ENCODE measurements at places on chromosomes 2 and 18.
A peak's percentile ranks its signal among the peaks of the same experiment; 100 is the strongest.

- DNase-seq = no peak
Observed at GRCh38 chr2:219380926-219381325, 6.8 kb downstream of the DNPEP start.

GRCh38 chr18:78976765-78977636 is 2.6 kb upstream of the SALL3 start:
- peak; percentile 67 for DNase-seq

DNA sequence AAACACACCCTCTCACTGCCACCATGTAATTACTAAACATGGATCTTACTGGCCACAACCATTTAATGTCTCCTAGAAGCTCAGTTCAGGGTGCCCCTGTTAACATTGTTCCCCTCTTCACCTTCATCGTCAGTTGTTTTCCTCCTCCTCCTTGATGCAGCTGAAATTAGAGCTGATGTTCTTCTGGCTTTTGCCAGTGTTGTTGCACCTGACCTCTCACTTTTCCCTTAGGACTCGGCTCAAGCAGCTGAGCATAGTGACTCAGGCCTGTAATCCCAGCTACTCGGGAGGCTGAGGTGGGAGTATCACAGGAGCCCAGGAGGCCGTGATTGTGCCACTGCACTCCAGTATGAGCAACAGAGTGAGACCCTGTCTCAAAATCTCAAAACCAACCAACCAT is 70.8 kb downstream of the ACSL3 start:
- DNase-seq = no peak

DNA sequence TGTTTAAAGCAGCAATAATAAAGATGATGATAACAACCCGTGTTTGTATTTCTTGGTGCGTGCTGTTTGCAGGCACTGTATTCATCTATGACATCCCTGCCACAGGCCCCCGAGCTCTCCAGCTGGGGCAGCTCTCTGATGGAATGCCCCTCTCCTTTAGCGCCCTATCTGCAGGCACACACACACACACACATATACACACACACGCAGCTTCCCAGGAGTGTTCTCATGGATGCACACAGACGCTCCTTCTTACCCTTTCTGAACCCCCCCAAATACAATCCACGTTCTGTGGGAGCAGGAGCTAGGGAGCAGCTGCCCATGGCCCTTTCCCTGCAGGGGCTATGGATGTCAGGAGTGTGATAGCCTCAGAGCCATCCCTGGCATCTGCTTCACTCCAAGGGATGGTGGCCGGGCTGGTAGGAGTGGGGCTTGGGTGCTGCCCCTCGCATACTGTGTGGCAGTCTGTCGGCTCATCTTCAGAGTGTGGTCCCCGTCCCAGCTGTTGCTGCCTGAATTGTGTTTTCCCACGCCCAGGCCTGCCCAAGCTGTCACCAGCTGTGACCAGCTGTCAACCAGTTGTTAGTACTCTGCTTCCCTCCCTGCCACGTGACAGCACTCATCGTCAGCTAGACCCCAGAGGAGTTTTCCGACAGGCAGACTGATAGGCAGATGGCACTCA is 50.8 kb upstream of the MYCN start:
- DNase-seq = peak; percentile 60

GRCh38 chr2:170190172-170190571 is 12.2 kb downstream of the MYO3B start:
- DNase-seq = no peak

DNA sequence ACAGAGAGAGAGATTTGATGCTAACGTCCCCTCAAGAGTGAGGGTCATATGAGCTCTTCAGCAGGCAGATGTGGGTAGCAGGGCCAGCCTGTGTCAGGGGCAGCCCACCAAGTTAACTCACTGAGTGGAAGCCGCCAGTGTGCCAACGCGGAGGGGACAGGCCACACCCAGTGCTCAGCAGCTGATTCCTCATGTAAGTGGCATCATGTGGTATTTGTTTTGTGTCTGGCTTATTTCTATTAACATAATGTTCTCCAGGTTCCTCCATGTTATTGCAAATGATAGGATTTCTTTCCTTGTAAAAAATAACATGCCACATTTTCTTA is 4.0 kb downstream of the IMP4 start:
- no peak for DNase-seq

DNA sequence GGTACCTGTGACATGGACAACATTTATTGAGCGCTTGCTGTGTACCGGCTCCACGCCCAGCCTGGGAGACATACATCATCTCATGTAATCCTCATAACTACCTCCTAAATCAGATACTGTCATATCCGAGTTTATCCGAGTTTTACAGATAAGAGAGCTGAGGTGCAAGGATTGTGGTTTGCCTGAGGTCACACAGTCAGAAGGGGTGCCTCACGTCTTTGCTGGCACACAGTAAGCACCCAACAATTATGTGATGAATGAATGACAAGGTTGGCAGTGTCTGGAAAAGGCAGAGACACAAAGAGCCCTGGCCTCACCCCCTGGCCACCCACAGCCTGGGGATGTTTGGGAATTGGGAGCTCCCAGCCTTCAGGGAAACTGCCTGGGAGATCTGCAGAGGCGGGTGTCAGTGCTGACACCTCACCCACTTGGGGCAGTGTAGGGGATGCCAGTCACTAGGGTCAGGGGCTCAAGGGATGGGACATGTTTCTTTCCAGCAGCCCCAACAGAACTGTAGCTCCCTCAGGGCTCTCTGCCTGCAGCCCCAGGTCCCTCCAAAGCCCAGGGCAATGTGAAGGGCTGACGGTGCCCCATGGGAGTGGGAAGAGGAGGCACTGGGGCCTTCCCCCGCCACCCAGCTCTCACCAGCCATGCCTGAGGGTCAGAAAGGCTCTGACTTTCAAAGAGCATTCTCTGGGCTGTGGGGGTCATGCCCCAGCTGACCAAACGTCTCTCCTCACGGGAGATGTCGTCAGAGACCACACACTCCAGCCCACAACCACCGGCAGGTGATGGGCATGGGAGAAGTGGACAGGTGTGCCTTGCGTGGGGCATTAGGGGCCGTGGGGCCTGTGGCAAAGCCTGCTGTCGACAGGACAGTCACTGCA is 157.5 kb downstream of the ZFP36L2 start:
- DNase-seq = no peak

DNA sequence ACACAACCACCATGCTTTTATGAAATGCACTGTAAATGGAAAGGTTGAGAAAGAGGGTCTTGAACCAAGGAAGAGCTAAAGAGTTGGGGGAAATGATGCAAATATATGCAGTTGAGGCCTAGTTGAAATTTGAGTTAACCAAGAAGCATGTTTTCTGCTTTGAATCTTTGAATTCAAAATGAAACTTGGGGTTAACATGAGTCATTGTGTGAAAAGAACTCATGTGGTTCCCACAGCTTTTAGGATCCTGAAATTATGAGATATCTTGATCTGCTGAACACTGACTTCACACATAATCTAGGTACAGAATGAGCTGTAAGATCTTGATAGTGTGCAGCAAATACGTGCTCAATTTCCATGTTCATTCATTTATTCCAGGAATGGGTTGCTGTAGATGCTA is 422.9 kb upstream of the TRIB2 start:
- no peak for DNase-seq

GRCh38 chr2:173386021-173386737 is 31.5 kb downstream of the CDCA7 start:
- peak; percentile 76 for DNase-seq

DNA sequence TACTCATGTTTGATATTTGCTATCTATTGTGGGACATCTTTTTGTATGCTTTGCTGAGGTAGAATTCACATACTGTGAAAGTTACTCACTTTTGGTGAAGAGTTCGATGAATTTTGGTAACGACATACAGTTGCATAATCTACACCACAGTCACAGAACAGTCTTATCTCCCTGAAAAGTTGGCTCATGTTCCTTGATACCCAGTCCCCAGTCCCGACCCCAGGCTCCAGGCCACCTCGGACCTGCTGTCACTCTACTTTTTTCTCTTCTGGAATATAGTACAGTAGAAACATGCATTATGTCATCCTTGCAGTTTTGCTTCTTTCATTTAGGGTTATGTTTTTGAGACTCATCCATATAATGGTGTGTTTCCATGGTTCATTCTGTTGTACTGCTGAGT is 191.7 kb downstream of the FAM210A start:
- DNase-seq = no peak

- DNase-seq = no peak
Observed at GRCh38 chr2:46512185-46512584, 32.8 kb downstream of the TMEM247 start.

- DNase-seq = no peak
Observed at GRCh38 chr2:239302808-239303557, 97.8 kb downstream of the HDAC4 start.

DNA sequence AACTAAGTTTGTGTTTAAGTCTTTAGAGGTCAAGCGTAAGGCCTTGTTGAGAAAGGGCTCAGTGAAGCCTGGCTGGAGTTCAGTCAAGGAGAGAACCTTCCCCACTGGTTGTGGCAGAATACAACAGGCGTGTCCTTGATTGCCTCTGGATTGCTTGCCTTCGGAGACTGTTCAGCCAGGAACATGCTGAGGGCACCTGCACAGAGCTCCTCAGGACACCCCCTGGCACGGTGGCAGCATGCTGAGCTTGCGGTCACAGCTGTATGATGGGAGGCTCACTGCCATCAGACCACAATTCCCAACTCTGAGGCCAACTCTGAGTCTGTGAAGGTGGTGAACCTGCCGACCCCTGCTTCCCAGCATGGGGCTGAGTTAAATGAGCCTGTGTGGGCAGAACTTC is 130.0 kb downstream of the LPIN1 start:
- DNase-seq = no peak

GRCh38 chr2:27211241-27211942 is 449 bp upstream of the ATRAID start:
- no peak for DNase-seq

- DNase-seq = no peak
Observed at GRCh38 chr2:15840148-15840547, 100.2 kb upstream of the MYCN start.

- peak; percentile 81 for DNase-seq
Observed at GRCh38 chr2:150931451-150931850, 330.2 kb downstream of the RBM43 start.

GRCh38 chr2:107595749-107596148 is 230.9 kb upstream of the RGPD4 start:
- DNase-seq = no peak

DNA sequence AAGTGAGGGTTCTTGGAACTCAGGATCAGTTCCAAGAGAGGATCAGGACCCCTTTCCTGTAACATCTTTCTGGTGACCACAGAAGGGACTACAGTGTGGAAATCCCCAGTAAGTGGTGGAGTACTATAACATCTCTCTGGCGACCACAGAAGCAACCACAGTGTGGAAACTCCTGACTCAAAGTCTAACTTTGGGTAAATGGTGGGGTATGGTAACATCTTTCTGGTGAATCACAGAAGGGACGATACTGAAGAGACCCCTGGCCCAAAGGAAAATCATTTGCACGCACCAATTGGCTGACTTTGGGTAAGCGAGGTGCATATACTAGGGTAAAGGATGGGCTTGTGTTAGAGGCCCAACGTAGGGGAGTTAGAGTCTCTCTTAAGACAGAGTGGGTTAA is 56.3 kb upstream of the GULP1 start:
- DNase-seq = no peak

- no peak for DNase-seq
Observed at GRCh38 chr2:20205915-20206524, 18.9 kb downstream of the SDC1 start.

- no peak for DNase-seq
Observed at GRCh38 chr18:59419386-59419785, 60.3 kb upstream of the LMAN1 start.

GRCh38 chr2:31282634-31283033 is 48.7 kb downstream of the EHD3 start:
- no peak for DNase-seq

GRCh38 chr2:200961674-200962073 is 1.8 kb downstream of the ORC2 start:
- DNase-seq = no peak

DNA sequence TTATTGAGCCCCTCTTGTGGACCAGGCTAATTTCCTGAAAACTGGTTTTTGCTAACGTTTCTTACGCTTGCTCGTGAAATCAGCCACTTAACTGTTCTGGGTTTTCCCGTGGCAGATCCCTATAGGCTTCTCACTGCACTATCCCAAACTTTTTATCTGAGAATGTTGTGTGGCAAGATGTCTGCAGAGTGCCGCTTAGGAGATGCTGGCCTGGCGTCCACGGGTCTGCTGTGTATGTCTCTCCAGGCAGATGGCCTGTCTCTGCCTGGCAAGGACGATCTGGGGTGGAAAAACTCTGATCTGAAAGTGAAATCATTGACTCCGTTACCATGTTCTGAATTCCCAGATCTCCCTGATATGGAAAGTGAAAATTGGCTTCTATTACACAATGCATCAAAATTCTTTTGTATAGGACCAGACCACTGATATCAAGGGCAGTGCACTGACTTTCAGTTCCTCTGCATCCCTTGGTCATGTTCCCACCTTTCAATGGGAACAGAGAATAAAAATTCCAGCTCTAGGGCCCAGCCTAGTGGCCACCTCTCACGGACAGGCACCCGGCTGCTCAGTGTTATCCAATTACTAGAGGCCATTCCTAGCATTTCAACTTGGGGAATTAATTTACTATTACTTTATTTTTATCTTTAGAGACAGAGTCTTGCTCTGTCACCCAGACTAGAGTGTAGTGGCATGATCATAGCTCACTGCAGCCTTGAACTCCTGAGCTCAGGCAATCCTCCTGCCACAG is 154.6 kb downstream of the ACOXL start:
- DNase-seq = no peak

DNA sequence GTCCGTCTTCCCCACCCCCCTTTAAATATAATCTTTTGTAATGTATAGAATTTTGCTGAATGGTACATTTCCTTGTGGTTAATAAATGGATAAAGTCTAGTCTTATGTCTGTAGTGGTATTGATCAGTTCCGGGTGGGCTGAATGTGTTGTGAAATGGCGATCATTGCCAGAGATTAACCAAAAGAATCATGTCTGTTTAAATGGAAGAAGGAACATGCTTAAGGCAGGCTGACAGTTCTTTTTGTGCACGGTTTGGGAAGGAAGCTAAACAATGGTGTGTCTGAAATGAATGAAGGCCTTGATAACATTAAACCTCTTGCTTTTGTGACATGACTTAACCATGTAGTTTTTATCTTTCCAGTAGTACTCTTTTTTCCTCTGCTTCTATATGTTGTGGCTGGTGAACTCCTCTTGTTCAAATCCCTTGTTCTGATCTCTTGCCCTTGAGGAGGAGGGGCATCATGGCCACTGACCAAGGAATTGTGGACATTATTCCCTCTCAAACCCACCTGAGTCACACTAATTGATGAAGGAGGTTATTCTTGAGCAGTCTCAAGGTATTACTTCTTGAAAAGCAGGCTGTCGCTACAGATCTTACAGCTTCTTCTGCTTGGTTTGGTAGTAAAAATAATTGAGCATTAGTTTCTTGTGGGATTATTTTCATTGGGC is 1.7 kb downstream of the ACVR2A start:
- DNase-seq = peak; percentile 42
